ENCODE measurements at places on chromosomes 5 and 9.

GRCh38 chr5:14347522-14347921 lies 204.4 kb downstream of the TRIO start:
- no peak for DNase-seq

GRCh38 chr5:179357031-179357430 lies 11.8 kb upstream of the ADAMTS2 start:
- DNase-seq, result no peak

DNA sequence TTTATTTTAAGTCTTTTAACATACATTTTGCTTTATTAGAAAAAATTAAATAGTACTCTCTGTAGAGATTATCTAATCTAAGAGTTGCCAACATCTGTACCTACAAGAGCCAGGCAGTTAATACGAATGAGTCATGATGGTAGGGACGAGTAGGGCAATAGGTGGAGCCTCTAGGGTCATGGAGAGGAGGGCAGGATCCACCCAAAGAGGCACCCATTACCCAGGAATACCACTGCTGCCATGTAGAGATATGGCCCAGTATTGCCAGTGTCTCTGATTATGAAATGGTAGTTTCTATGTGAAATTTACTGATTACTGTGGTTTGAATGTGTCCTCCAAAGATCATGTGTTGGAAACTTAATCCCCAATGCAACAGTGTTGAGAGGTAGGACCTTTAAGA lies 170.4 kb downstream of the PIK3R1 start:
- DNase-seq, result no peak

DNA sequence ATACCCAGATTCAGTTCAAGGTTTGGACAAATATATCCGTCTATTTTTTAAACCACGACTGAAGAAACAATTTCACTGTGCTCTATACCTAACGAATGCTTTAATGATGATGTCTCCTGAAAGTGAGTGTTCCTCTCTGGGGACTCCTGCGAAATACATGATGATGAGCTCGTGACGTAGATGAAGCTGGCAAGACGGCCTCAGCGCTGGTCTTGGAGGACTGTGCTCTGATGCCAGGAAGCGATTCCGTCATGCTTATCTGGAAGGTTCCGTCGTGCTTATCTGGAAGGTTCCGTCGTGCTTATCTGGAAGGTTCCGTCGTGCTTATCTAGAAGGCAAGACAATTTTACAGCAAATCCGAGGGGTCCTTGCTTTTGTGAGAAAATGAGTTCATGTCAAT lies 250.8 kb upstream of the IRX2 start:
- DNase-seq, result no peak

DNA sequence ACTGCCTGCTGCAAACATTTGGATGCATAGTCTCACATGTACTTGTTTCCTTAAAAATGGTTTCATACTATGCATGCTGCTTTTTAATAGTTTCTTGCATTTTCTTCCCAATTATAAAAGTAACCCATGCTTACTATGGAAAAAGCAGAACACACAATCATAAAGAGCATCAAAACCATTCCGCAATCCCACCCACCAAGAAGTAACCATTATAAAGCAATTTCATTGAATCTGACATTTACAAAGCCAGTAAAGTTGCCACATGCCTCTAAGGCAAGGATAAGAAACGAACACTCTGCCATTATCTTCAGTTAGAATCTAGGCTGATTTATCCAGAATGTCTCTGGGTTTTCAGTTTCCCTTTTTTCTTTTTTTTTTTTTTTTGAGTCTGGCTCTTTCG lies 92.7 kb upstream of the OSMR start:
- DNase-seq, result no peak

DNA sequence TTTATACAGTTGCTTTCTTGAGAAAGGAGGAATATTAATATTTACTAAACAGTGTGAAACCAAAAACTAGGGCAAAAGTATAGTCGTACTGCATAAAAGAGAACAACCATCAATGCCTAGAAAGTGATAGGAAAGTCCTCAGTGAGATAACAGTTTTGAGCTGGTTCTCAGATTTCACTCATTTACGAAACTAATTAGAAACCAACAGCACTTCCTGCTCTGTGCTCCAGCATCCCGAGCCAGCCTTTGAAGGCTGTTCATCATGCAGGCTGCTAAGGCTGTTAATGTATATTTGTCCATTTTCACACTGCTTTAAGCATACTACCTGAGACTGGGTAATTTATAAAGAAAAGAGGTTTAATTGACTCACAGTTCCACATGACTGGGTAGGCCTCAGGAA lies 2039.9 kb downstream of the EFNA5 start:
- DNase-seq, result no peak

GRCh38 chr5:64457846-64458245 lies 48.0 kb upstream of the RGS7BP start:
- no peak for DNase-seq

GRCh38 chr9:8432224-8432623 lies 632.6 kb upstream of the DMAC1 start:
- no peak for DNase-seq

DNA sequence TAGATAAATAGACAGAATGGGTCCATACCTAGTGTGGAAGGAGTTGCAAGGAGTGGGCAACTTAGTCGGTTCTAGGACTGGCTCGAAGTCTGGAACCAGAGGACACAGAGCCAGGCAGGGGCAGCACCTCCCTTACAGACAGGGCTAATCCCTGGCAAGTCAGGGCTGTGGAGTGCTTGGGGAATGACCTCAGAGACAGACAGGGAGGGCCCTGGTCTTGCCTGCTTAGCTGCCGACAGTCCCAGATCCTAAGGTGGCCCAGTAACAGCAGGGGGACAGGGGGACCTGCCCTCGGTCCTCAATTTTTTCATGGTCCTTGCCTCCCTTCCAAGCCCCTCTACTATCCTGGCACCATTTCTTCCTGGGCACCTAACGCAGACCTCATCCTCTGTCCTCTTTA lies 222.4 kb upstream of the TNC start:
- no peak for DNase-seq

- DNase-seq, result no peak
Observed at GRCh38 chr9:91885746-91886413, 64.1 kb downstream of the ROR2 start.

GRCh38 chr5:2010940-2011339 lies 128.2 kb upstream of the IRX4 start:
- no peak for DNase-seq

DNA sequence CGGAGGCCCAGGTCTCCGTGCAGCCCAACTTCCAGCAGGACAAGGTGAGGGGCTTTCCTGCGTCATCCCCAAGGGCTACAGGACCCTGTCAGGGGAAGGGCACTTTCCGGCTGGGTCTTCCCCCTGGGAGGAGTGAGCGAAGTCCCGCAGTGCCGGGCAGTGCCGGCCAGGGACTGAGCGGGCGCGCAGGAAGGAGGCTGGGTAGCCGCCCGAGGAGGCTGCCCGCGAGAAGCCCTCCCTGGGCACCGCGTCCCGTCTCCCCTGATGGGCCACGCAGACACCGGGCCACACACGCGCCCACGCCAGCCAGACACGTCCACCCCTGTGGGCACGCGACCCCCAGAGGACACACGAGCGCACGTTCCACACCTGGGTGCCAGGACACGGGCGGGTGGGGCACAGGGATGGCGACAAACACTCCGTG lies 357 bp downstream of the PTGDS start:
- no peak for DNase-seq

DNA sequence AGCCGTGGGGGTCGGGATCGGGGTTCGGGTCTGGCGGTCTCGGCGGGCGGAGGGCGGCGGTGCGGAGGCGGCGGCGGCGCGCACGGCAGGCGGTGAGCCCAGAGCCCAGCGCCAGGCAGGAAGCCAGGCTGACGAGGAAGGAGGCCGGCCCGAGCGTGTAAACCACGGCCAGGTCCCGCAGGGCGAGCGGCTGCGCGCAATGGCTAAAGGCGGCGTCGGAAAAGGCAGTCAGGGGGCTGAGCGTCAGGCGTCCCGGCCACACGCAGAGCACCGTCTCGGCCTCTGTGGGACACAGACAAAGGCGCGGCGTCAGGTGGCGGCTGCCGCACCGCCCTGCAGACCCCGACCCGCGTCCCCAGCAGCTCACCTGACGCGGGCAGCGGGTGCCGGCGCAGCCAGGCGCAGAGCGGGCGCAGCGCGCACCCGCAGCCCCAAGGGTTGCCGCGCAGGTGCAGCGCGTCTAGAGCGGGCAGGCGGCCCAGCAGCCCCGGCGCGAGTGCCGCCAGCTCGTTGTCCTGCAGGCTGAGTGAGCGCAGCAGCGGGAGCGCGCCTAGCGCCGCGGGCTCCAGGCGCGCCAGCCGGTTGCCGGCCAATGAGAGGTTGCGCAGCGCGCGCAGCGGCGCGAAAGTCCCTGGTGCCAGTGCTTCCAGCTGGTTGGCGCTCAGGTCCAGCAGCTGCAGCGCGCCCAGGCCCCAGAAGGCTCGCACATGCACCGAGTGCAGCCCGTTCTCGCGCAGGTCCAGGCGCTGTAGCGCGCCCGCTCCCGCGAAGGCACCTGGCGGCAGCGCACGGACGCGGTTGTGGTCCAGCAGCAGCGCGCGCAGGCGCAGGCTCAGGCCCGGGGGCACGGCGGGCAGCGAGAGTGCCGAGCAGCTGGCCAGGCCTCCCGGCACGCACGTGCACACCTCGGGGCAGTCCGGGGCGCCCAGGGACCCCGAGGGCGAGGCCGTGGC lies 671 bp downstream of the LRRC26 start:
- no peak for DNase-seq

GRCh38 chr9:86277072-86277471 lies 5.3 kb downstream of the ISCA1 start:
- DNase-seq, result no peak

GRCh38 chr9:80866576-80867227 lies 822.6 kb downstream of the TLE1 start:
- DNase-seq, result no peak

- DNase-seq, result no peak
Observed at GRCh38 chr5:79562351-79563246, 48.7 kb upstream of the HOMER1 start.

Data from heart left ventricle (tissue), 16 donors.